ENCODE measurements at places on chromosomes 16 and 17.

DNA sequence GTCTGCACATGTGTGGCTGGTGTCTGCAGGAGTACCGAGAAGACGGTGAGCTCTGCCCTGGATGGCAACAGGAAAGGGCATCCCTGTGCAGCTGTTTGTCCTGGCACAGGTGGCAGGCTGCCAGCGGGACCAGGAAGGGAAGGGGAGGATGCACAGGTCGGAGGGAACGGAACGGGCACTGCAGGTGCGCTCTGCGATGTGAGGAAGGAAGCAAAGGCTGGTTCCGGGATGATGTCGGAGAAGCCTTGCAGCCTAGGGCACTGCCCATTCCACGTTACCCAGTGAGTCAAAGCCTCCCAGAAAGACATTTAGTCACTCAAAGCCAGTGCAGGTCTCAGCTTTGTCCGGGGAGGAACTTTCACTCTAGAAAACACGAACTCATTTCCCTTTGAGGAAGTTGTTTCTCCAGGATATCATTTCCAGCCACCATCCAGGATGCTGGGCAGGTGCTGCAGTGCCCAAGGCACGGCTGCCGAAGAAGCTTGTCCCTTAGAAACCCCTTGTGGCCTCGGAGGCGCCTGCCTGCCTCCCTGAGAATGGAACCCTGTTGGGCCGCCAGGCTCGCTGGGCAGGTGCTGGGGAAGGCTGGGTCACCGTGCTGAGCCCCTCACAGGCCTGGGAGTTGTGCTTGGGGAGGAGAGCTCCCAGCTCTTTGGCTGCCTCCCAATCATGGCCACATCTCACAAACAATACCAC, 4.5 kb upstream of the TMEM235 start:
- no peak for DNase-seq

DNA sequence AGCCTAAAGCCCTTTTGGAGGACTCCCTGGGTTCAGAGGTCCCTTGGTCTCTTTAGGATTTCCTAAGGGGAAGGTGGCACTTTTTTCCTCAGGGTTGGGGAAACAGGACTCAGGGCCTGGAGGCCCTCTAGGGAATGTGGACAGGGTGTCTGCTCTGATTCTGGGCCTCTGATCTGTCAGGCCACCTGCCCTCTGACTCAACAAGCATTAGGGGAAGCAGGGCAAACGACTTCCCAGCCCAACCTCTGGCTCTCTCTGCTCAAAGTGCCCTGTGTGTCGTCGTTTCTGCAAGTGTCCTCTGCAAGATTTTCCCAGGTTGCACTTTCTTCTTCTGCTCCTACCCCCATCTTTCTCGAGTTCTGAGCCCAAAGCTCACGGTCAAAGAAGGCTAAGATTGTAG, 6.6 kb upstream of the IGFBP4 start:
- no peak for DNase-seq

GRCh38 chr16:66103211-66103610, 263.3 kb upstream of the CDH5 start:
- peak; percentile 76 for DNase-seq

DNA sequence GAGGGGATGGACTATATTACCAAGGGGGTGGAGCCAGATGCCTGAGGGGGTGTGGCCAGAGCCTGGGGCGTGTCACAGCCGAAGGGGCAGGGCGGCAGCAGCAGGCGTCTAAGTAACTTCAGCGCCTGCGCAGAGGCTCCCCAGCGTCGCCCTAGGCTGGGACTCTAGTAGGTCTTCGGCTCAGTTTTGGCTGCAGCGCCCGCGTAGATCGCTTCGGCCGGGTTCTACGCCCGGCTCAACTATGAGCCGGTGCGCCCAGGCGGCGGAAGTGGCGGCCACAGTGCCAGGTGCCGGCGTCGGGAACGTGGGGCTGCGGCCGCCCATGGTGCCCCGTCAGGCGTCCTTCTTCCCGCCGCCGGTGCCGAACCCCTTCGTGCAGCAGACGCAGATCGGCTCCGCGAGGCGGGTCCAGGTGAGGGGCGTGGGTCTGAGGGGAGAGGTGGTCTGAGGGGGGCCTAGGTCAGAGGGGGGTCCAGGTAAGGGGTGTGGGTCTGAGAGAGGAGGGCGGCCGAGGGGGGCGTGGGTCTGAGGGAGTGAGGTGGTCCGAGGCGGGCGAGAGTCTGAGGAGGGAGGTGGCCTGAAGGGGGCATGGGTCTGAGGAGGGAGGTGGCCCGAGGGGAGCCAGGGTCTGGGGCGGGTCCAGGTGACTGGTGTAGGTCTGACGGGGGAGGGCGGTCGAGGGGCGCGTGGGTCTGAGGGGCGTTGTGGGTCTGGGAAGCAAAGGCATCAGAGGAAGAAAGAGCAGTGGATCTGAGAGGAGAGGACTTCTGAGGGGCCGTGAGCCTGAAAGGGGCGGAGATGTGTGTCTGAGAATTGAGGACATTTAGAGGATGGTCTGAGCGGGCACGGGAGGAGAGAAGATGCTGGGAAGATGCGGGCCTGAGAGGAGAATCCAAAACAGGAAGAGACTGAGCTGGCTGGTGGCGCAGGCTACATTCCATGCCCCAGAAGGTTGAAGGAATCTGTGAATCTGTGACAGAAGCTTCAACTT, at the start of gene LPCAT2:
Gene LPCAT2, plus strand, starts transcription at position 132 of the 991 bp plus-strand sequence. Its CDS starts 110 bp downstream, at position 242.
- DNase-seq: peak; percentile 87

GRCh38 chr17:6435968-6436367, 1.0 kb upstream of the AIPL1 start:
- DNase-seq: peak; percentile 64

- DNase-seq: peak; percentile 8
Measured at GRCh38 chr17:65332375-65332774, 195.2 kb downstream of the RGS9 start.

DNA sequence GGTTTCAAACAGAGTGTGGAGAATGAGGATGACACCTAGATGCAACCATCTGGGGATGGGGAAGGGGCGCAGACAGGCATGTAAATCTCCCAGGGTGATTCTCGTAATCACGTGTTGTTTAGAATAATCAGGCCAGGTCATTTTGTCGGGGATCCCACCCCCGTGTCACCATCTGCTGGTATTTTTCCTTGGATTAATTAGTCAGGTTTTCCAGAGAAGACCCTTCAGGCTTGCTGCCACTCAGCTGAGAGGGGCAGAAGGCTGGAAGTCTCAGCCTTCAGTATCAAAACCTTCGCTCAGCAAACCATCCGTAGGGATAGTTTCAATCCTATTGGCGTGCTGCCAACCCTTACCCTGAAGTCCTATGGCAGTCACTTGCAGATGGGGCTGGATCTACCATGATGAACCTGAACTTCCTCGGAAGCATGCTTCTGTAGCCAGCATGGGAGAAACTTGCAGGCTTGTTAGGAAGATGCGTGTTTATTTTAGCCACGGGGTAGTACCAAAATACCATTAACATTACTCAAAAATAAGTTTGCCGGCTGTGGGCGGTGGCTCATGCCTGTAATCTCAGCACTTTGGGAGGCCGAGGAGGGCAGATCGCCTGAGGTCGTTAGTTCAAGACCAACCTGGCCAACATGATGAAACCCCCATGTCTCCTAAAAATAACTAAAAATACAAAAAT, 7.5 kb upstream of the ADCY9 start:
- peak; percentile 56 for DNase-seq

- DNase-seq: peak; percentile 6
Measured at GRCh38 chr17:71765437-71765836, 355.4 kb upstream of the SOX9 start.

- no peak for DNase-seq
Measured at GRCh38 chr16:5604770-5605169, 507.2 kb upstream of the EEF2KMT start.

- DNase-seq: peak; percentile 55
Measured at GRCh38 chr17:44901411-44901921, 2.2 kb upstream of the EFTUD2 start.

DNA sequence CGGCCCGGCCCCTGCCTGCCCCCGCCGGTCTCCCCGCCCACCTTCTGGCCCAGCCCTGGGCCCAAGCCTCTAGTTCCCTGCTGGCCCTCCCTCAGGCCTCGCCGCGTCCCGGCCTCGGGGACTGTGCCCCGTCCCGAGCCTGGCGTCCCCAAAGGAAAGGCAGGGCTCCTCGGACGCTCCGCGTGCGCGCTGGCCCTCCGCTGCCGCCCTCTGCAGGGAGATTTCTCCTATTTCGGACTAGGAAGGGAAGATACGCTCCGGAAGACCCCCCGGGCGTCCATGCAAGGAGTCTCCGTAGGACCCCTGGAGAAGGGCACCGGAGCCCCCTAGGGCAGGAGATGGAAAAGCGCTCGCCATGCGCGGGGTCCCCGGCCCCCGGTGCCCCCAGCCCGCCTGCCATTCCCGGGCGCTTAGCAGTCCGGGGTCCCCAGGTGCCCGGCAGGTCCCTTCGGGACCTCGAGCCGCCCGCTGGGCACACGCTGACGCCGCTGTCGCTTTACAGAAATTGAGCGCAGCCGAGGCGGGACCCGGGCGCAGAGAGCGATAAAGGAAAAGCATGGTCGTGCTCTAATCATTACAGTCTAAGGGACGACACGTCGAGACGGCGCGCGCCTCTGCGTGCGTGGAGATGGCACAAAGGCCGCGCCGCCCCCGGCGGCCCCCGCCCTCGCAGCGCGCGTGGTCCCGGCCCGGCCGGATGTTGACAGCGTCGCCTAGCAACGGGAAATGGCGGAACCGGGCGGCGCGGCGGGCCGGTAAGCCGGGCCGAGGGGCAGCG, at the start of gene CCDC40:
Gene CCDC40, plus strand, starts transcription at position 706 of the 778 bp plus-strand sequence. Its CDS starts 21 bp downstream, at position 727.
- peak; percentile 73 for DNase-seq

- DNase-seq: peak; percentile 68
Measured at GRCh38 chr17:79836510-79836971, 2.7 kb downstream of the CBX4 start.

DNA sequence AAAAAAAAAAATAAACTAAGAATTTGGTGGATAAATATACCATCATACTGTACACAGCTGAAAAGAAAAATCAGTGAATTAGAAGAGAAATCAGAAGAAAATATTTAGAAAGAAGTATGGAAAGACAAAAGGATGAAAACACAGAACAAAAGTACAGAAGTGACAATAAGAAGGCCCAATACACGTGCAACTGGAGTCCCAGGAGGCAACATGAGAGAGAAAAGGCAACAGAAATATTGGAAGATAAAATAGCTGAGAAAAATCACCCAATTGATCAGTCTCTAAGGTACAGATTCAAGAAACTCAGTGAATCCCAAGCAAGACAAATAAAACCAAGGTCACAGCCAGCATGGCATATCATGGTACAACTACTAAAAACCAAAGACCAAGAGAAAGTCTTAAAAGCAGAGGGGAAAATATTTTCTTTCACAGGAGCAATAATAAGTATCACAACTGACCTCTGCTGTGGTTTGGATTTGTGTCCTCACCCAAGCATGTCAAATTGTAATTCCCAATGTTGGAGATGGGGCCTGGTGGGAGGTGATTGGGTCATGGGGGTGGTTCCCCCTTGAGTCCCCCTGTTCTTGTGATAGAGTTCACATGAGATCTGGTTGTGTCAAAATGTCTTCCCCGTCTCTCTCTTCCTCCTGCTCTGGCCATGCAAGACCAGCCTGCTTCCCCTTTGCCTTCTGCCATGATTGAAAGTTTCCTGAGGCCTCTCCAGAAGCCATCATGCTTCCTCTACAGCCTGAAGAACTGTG, 20.2 kb upstream of the ENGASE start:
- DNase-seq: no peak

- peak; percentile 85 for DNase-seq
Measured at GRCh38 chr17:1186923-1187771, 7.4 kb upstream of the ABR start.

GRCh38 chr16:23826528-23827045, 9.2 kb upstream of the PRKCB start:
- DNase-seq: no peak

GRCh38 chr17:5943232-5943631, 126.9 kb upstream of the WSCD1 start:
- DNase-seq: no peak

- DNase-seq: no peak
Measured at GRCh38 chr16:57225978-57226377, 19.1 kb upstream of the ARL2BP start.

DNA sequence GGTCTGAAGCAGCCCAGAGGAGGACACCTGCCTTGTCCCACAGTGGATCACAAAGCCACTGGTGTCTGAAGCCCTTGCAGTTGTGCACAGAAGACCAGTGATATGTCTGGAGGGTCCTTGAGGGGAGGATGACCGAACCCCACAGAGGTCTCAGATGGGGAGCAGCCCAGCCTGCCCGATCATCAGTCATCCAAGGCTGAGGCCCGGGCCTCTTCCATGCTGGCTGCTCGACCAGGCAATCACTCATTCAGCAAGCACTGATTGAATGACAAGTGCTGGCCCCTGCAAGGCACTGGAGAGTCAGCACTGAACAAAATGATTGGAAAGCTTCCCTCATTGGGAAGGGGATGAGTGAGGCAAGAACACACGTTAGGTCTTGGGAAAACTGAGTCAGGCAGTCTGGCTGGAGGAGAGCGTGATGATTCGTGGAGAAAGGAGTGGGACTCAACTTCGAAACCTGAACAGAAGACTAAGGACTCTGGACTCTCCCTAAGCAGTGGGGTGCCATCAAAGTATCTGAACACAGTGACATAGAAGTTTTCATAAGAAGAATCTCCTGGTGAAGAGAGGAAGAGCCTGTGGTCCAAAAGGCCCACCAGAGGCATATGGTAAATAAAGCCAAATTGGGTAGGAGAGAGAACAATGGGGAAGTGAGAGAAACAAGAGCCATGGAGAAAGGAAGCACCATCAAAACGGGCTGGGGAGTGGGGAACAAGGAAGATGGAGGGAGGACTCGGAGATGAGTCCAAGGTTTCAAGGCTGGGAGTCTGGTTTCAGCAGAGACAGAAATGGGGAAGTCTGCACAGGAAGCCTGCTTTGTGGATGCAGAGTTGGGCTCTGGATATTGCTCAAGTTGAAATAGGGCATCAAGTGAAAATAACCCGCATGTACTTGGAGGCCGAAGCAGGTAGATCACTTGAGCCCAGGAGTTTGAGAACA, 10.2 kb downstream of the PIK3R5 start:
- DNase-seq: no peak

DNA sequence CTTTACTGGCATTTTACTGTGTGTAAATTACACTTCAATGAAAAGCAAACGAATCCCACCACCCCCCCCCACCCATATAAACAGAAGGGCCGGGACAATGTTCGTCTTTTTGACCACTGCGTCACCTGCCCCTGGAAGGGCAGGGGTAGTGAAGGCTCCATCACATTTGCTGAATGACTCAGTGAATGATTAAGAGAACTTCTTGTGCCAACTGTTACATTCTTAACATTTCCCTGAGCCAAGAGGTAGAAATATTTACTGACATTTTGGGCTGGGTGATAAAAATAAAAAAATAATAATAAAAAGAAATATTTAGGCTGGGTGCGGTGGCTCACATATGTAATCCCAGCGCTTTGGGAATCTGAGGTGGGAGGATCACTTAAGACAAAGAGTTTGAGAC, 24.1 kb downstream of the C16orf96 start:
- no peak for DNase-seq

- no peak for DNase-seq
Measured at GRCh38 chr17:67718325-67718941, 697 bp downstream of the NOL11 start.

DNA sequence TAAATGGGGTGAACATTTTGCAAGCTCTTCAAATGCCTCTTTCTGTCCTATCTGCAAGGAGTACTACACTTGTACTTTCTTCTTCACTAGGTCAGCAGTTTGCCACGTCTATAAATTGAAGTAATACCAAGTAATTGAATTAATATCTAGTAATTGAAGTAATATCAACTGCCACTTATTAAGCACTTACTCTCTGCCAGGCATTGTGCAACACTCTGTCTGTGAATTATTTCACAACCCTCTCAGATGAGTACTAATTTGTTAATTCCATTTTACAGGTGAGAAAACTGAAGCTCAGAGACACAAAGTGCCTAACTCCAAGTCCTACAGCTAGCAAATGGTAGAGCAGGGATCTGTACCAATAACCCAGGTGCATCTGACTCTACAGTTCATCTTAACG, 4.1 kb downstream of the SDR42E1 start:
- DNase-seq: peak; percentile 14

- DNase-seq: no peak
Measured at GRCh38 chr16:20598832-20599469, 22.8 kb upstream of the ACSM2B start.

All from fibroblast of villous mesenchyme (primary cell).